ENCODE measurements at places on chromosomes 3 and 15.
A peak's percentile ranks its signal among the peaks of the same experiment; 100 is the strongest.

- no peak for DNase-seq
Measured at GRCh38 chr3:33388374-33389100, 51.7 kb downstream of the UBP1 start.

GRCh38 chr15:87454860-87455259 is 801.7 kb downstream of the NTRK3 start:
- no peak for DNase-seq

DNA sequence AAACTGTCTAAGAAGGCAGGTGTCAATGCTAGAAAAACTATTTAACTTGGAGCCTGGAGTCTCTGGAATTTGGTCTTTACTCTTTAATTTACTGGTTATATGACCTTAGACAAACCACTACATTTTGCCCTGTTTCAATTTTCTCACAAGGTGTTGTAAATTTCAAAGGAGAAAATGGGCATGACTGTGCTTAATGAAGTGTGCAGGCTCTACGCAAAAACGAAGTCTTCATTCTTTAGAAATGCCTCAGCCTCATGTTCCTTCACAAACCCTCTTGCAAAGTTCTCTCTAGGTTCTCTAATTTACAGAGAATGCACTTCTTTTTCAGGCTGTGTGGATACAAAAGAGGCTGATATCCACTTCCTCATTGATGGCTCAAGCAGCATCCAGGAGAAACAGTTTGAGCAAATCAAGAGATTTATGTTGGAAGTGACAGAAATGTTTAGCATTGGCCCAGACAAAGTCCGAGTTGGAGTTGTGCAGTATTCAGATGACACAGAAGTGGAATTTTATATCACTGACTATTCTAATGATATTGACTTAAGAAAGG is 39.1 kb downstream of the COL6A5 start:
- DNase-seq, result no peak

GRCh38 chr3:64257100-64257755 is 32.0 kb upstream of the PRICKLE2 start:
- DNase-seq, result no peak

DNA sequence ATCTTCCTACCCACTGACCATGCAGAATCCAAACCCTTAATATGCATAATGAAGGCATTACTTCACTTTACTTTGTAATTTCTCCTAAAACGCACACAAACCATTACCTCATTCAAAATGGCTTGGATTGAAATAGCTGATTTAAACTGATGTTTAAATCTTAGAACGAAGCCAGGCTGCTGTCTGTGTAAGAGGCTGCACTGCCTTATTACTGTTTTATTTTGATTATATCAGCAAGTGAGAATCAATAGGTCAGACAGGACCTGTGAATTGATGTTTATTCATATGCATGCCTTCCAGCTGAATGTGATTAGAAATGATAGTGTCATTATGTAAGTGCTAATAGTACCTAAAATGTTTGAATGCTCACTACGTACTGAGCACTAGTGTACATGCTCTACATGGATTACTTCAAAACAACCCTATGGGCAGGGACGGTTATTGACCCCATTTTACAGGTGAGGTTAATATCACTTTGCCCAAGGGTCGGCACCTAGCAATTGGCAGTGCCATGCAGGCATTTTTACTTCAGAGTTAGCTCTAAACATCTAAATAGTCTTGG is 314.2 kb upstream of the CBLB start:
- no peak for DNase-seq

- no peak for DNase-seq
Measured at GRCh38 chr3:47520756-47521155, 7.2 kb upstream of the ELP6 start.

DNA sequence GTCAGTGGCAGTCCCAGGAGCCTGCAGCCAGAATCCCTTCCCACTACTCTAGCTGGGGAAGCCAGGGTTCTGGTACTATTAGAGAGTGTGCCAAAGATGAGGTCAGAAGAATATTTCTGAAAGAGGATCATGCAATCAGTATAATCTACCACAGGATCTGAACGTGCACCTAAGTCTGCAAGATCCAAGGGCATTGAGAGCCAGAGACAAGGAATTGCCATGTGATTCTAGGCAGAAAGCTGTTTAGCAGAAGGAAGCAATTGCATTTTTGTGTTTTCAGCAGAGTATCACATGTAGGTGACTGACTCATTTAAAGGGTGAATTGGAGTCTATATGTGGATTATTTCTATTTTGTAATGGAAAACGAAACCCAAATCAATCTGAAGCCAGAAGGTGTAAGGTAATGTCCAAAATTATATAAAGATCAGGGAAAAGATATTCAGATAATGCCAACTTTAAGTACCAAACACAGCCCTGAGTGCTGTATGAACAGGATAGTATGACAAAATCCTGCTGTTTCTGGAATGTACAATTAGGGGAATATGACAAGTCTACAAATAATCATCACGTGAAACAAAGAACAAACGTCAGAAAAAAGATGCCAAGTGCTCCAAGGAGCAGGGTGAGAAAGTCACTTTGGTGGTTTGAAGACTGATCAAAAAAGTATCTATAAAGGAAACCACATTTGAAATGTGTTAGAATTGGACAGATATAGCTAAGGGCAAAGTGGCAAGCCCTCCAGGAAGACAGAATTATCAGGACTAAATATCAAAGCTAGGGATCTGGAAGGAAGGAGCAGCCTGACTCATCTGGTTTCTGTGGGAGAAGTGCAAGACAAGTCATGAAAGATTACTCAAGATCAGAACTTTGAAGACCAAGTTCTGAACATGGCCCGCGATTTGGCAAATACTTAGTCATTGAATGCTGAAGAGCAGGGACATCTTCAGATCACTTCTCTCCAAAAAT is 1036.6 kb downstream of the NTRK3 start:
- DNase-seq, result no peak

DNA sequence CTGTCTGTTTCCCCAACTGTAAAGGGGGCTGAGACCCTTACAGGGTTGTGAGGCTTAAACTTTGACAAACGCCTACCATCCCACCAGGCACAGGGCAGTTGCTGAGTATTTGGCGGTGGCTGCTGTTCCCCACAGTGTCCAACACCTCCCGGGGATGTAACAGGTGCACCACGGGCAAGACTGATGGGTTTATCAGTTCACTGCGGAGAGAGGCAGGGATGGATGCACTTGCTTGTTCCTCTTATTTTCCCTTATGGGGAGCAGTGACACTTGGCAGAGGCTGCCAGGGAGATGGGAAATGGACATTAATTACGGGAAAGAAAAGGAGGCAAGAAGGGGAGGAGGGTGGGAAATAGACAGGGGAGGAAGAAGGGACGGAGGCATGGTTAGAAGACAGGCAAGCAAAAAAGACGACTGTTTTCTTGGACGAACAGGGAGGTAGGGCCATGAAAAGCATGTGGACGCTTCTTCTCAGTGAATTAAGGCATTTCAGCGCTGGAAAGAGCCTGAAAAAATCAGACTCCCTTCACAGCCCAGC is 16.6 kb upstream of the ADIPOQ start:
- DNase-seq, result no peak

DNA sequence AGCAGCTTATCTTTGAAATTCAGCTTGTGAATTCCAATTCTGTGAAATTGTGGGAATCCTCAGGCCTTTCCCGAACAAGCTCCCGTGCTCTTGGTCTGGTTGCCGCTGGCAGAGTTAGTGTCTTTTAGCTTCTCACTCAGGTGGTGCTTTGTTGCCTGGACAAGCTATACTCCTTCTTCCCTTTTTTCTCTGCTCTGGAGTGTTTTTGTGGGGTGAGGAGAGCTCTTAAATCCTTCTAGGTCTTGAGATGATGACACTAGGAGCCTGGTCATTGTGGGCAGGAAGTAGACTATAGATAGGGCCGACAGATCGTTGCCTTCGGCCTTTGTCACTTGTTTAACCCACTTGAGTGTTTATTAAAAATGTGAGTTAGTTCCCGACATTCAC is 93.8 kb downstream of the SLCO3A1 start:
- DNase-seq, result no peak

DNA sequence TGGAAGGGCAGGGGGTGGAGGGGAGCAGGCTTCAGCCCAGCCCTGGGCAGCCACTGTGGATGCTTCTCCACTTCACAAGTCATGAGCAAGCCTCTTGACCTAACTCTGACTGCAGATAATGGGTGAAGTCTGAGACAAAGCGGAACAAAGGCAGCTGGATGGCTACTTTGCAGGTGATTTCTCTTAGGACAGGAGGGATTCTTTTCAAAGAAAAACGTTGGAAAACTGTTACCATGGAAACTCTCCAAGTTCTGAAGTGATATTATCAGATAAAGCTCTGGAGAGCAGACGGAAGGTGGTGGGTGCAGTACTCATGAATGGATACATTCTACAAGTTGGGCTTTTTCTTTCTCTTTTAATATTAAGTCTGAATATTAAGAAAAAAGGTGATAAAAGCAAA is 254.2 kb upstream of the SLCO3A1 start:
- no peak for DNase-seq

DNA sequence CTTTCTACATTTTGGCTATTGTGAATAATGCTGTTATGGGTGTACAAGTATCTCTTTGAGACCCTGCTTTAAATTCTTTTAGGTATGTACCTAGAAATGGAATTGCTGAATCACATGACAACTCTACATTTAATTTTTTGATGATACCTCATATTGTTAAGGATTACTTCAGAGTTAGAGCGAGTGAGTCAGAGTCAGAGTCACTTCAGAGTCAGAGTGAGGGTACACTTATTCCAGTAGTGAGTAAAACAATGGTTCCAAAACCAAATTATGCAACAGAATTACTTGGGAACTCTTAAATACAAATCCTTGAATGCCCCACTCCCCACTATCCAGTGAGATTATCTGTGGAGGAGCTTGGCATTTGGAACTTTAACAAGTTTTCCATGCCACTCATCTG is 50.3 kb upstream of the SNRK start:
- no peak for DNase-seq

GRCh38 chr3:171832989-171833388 is 10.2 kb upstream of the TMEM212 start:
- no peak for DNase-seq

GRCh38 chr15:77904901-77905300 is 172.6 kb downstream of the TBC1D2B start:
- peak; percentile 24 for DNase-seq

DNA sequence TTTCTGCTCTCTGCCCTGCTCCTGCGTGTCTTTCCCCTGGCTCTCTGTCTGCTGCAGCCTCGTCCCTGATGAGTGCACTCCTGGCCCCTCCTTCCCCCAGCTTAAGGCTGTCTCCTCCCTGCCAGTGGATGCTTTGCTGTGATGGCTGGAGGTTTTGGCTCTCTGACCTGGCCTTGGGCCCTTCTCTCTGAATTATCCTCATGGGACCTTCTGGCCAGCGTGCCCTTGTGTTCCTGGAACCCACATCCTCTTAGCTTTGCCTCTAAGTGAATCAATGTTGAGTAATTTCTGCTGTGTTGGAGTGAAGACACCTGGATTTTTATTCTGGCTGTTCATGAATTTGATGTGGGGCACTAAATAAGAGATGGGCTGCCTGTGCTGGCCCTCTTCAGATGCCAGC is 9.8 kb upstream of the TNFAIP8L3 start:
- DNase-seq, result no peak

- no peak for DNase-seq
Measured at GRCh38 chr15:48233246-48233645, 27.1 kb downstream of the SLC12A1 start.

- no peak for DNase-seq
Measured at GRCh38 chr3:153652076-153652475, 469.1 kb upstream of the ARHGEF26 start.

DNA sequence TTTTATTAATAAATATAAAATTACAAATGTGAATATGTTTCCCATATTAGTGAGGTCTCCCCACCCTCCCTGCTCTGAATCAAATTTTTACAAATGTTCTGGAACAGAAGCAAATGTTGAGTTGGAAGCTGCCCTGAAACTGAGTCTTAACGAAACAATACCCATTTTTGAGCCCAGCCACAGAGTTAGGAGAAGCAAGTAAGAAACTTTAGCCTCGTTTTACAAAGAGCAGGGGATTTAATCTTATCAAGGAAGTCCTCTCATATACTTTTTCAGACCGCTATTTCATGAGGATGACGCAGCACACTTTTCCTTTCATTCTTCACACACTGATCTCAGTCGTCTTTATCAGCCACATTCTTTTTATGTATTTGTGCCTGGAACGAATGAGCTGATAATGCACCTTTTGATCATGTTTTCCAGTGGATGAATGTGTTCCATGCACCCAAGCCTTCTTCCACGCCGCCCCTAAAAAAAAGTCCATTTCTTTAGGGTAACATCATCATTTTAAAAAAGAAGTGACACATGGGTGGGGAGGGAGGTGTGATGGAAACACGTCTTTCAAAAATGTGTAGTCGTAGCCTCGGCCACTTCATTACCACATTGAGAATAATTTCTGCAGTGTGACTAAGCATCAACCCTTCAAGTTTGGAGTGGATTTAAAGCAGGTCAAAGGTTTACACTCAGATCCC is 48.1 kb downstream of the SETMAR start:
- DNase-seq, result peak; percentile 65

GRCh38 chr3:117928836-117929235 is 1105.8 kb downstream of the IGSF11 start:
- DNase-seq, result no peak

- peak; percentile 77 for DNase-seq
Measured at GRCh38 chr15:65054333-65055200, 9.4 kb downstream of the SLC51B start.

DNA sequence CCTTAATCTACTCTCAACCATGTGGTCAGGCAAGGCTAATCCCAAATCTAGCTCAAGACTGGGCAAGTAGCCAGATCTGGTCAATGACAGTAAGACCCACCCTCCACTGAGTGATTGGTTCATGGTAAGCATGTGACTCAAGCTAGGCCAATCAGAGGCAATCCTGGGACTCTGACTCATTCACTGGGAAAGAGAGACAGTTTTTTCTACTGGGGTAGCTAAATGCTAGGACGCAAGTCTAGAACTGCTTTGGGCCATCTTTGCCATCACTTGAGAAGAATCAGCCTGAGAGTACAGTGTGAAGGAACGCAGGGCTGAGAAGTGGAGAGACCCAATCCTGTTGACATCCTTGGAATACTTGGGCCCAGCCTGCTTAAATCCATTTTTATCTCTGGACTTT is 9.4 kb upstream of the RAD18 start:
- DNase-seq, result no peak

GRCh38 chr15:101179341-101180153 is 72.3 kb downstream of the CHSY1 start:
- peak; percentile 52 for DNase-seq

All from activated effector memory CD4-positive, alpha-beta T cell treated with anti-CD3 and anti-CD28 coated beads, Interleukin-2, amount 50 U/mL, for 16 hours (primary cell).